ENCODE measurements at places on chromosomes 1 and 21. TPM values are rescaled to one million over a fixed set of nuclear protein-coding genes. Genes with fewer than 3 reads are reported as not detected.
A peak's percentile ranks its signal among the peaks of the same experiment; 100 is the strongest.

DNA sequence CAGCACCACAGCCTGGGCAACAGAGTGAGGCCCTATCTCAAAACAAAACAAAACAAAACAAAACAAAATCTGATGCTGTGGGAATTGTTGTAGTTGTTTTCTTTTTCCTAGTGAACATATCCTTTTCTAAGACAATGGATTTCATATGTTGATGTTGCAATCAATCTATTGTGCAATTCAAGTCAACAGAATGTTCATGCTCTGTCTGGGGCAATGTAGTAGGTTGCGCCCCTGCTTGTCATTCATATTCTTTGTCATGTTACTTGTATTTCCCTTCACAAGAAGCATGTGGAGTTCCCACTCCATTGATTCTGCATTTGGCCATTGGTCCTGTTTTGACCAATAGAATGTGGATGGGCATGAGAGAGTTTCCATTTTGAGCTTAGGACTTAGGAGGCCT is 223.9 kb downstream of the DUSP10 start:
- no peak overlapping the region for H3K4me3 ChIP-seq
- no peaks in the 10 kb centered on the region for H3K36me3 ChIP-seq
- DNase-seq: no peak
- H3K27ac ChIP-seq: no peak overlapping the region

GRCh38 chr1:230175163-230175747 is 108.2 kb downstream of the GALNT2 start:
- DNase-seq: no peak
- H3K27me3 ChIP-seq: no peaks in the 10 kb centered on the region
- no peak overlapping the region for H3K4me3 ChIP-seq
- peak overlapping the region; percentile 6 for H3K27ac ChIP-seq
- peaks cover 6% of the 10 kb centered on the region for H3K4me1 ChIP-seq

- no peak for DNase-seq
- no peaks in the 10 kb centered on the region for H3K4me1 ChIP-seq
- H3K4me3 ChIP-seq: no peak overlapping the region
- H3K27ac ChIP-seq: no peak overlapping the region
- H3K27me3 ChIP-seq: no peaks in the 10 kb centered on the region
- H3K36me3 ChIP-seq: no peaks in the 10 kb centered on the region
Measured at GRCh38 chr1:209248649-209249279, 334.8 kb upstream of the CAMK1G start.

DNA sequence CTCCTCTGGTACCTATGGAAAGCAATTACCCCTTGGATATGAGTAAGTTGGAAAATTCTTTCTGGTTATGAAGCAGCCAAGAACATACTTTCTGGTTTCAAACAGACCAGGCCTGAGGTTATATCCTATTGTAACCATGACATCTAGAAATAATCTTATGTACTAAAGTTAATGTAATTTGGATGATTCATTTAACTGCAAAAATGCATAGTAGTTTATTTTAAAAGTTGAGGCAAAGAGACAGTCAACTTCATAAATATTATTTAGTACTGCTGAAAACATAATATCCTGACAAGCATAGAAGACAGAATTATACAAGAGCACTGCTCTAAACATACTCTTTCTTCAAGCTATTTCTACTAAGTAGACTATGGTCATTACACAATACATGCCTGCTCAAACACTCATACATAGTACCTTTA is 25.5 kb downstream of the ODF2L start:
- no peak overlapping the region for H3K27ac ChIP-seq
- H3K36me3 ChIP-seq: no peaks in the 10 kb centered on the region
- H3K4me1 ChIP-seq: no peaks in the 10 kb centered on the region
- H3K4me3 ChIP-seq: no peak overlapping the region

DNA sequence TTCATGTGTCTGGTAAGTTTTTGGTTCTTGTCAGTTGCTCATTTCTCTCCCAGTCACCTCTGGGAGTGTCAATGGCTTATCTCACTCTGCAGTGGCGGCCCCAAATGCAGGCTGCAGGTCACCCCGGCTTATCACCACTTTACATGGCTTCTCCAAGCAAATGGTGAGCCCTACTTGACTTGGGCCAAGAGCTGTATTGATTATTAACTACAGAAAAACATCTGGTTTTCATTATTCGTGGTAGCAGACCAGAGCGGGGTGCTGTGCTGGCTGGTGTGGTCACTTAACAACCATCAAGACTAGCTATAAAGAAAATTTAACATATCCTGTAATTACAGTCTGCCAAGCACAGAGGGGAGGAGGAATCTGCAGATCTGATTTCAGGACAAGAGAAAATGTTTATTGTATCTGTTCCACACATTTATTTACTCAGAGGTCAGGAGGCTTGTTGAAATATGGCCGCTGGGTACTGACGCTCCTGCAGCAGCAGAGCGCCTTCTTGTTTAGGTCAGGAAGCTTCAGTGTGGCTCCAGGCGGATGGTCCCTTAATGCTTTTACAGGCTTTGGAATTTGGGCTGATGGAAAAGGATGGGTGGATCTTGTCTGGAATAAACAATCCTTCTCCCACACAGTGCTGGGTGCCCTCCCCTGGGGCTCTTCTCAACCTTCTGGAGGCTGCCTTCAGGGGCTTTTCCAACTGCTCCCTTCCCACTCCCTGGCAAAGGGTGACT is 87.8 kb downstream of the HLX start:
- no peaks in the 10 kb centered on the region for H3K27me3 ChIP-seq
- no peak overlapping the region for H3K4me3 ChIP-seq
- no peaks in the 10 kb centered on the region for H3K4me1 ChIP-seq

GRCh38 chr1:109283748-109284600 is 1.0 kb upstream of the PSRC1 start:
- no peaks in the 10 kb centered on the region for H3K27me3 ChIP-seq
- H3K4me3 ChIP-seq: peak overlapping the region; percentile 84
- DNase-seq: no peak
- H3K27ac ChIP-seq: peak overlapping the region; percentile 84
- peaks cover 13% of the 10 kb centered on the region for H3K4me1 ChIP-seq

The FMO1 gene
- total RNA-seq: not detected

The AIRE gene
- total RNA-seq: 0.75 TPM

The GPR25 gene
- not detected for total RNA-seq
